COR-L47 (cell line): ENCODE measurements at places on chromosomes 5 and 9.

DNA sequence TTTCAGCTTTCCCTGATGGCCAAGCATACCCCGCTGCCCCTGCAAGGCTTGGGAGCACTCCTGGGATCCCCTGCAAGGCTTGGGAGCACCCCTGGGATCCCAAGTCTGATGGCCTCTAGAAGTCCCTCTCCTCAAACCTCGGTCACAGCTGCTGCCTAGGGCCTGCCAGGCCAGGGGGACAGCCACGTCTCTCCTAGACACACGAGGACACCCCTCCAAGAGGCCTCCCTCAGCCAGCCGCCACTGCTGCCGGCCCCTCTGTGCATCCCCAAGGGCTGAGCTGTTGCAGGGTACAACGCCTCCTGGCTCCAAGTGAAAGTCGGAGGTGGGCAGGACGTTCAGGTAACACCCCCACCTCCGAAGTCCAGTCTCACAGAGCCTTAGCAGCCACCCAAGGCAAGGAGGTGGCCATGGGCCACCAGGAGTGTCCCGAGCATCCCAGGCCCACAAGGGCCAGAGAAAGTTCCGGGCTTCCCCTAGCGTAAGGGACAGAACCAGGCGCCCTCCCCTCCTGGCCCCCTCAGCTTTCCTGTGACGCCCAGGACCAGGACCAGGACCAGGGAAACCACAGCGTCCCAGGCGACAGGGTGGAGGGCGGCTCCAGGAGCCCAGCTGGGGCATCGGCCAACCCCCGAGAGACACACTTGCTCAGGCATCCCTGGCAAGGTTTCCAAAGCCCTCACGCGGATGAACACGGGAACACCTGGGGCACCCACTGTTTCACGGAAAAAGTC, 17.3 kb upstream of the SLC12A7 start:
- no peak for DNase-seq

DNA sequence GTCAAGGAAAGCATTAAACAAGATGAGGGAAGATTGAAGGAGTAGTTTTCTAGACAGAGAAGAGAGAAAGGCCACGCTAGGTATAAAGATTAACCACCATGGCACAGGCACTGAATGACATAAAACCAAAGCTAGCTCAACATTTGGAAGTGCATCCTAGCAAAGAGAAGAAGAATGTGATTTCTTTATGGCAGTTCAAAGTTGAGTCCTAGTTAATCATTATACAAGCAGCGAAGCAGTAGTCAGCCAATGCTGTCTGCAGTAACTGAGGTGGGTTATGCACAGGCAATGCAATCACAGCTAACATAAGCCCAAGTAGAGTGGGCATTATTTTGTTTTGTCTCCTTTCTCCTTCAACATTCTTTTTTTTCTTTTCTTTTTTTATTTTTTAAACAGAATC, 24.0 kb upstream of the ANKRD31 start:
- DNase-seq, result no peak

DNA sequence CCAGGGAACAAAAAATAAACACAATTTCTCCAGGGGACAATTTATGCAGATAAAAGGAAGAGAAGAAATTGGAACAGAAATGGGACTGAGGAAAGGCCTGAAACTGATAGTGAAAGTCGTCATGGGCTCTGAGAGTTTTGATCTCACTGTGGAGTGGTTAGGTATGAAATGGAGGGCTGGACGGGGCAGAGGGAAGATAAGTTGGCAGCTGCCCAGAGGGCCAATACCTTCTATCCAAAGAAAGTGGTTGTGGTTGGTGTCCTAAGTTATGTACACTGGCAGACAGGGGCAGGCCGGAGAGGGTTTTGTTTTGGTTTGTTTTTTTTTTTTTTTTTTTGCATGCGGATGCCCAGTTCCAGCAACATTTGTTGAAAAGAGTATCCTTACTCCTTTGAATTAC, 46.1 kb downstream of the ZNF618 start:
- DNase-seq, result no peak

GRCh38 chr9:357560-357959, 142.9 kb downstream of the DOCK8 start:
- DNase-seq, result no peak

DNA sequence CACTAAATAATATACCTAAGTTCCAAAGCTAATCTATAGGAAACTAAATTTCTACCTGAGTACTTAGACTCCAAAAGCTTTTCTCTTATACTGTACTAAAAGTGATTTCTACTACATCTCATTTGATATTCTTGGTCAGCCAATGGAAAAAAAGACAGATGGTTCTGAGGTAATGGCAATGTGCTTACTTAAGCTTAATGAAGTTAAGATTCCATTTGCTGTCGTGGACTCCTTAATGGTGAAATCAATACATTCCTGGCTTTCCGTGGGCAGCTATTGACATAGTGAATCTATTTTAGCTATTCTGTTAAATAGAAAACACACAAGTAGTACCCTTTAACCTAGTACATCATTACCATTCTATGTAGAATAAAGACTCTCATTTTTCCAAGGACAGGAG, 1825.6 kb upstream of the CDH9 start:
- DNase-seq, result no peak

DNA sequence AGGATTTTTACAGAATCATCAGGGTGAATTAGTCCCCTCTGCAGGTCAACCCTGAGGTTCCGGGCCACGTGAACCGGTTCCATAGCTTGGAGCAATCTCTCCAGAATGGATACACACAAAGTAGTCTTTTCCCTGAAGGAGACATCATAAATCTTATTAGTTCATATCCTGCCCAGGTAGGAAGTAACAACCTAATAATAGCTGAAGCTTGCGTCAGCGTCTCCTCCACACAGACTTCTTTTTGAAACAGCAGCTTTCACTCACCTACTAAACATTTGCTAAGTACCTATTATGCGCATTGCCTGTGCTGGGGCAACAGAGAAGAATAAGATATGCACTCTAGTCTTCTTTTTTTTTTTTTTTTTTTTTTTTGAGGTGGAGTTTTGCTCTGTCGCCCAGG, 9.4 kb downstream of the PSMD5 start:
- DNase-seq, result no peak

GRCh38 chr5:76689321-76690036, 26.4 kb upstream of the F2R start:
- DNase-seq, result no peak

- DNase-seq, result no peak
Measured at GRCh38 chr5:144191998-144192397, 21.3 kb downstream of the KCTD16 start.

GRCh38 chr5:94893412-94894135, 275.1 kb downstream of the SLF1 start:
- peak; percentile 31 for DNase-seq

DNA sequence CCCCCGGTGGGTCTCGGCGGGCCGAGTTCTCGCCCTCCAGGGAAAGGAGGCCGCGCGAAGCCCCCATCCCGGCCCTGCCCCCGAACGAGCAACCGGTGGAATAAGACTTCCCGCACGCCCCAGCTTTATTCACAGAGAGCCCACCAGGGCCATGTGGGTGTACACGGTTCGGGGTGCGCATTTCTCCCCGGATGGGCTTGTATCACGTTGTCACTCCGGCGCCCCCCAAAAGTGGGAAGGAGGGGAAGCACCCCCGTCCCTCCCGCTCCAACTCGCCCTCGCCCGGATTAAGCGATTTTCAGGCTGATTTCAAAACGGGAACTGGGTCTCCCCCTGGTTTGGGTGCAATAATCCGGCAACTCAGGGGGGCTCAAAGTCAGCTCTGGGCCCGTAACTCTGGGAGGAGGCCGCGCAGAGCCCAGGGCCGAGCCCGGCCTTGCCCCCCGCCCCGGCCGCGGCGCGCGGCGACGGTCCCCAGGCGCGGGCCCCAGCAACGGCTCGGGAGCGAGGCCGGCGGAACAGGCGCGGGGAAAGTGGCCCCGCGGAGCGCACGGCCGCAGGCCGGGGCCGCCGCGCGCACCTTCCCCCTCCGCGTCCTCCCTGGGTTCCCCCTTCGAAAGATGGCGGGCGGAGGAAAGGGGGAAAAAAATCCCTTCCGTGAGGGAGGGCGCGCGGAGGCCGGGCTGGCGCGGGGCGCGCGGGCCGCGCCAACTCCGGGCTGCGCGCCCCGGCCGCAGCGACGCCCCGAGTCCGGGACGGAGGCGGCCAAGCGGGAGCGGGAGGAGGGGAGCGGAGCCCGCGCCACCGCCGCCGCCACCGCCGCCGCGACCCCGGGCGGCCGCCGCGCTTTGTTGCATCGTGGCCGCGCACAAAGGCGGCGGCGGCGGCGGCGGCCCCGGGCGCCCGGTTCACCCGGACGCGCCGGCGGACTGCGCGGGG, 644 bp downstream of the BRD3 start:
- no peak for DNase-seq

DNA sequence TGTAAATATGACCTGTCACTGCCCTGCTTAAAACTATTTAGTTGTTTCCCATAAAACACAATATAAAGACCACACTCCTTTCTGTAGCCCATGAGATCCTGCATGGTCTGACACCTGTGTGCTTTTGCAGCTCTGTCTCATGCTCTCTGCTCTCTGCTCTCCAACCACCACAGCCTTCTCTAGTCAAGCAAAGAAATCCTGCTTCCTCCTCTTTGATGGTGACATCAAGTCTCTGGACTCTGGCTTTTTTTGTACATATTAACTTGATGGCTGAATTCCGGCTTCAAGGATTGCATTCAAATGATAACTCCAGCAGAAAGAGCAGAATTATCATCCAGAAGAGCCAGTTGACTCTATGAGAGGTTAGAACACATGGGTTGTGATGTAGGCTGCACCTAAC, 58.2 kb downstream of the CHSY3 start:
- no peak for DNase-seq

GRCh38 chr5:107474716-107475489, 195.8 kb downstream of the EFNA5 start:
- DNase-seq, result no peak

DNA sequence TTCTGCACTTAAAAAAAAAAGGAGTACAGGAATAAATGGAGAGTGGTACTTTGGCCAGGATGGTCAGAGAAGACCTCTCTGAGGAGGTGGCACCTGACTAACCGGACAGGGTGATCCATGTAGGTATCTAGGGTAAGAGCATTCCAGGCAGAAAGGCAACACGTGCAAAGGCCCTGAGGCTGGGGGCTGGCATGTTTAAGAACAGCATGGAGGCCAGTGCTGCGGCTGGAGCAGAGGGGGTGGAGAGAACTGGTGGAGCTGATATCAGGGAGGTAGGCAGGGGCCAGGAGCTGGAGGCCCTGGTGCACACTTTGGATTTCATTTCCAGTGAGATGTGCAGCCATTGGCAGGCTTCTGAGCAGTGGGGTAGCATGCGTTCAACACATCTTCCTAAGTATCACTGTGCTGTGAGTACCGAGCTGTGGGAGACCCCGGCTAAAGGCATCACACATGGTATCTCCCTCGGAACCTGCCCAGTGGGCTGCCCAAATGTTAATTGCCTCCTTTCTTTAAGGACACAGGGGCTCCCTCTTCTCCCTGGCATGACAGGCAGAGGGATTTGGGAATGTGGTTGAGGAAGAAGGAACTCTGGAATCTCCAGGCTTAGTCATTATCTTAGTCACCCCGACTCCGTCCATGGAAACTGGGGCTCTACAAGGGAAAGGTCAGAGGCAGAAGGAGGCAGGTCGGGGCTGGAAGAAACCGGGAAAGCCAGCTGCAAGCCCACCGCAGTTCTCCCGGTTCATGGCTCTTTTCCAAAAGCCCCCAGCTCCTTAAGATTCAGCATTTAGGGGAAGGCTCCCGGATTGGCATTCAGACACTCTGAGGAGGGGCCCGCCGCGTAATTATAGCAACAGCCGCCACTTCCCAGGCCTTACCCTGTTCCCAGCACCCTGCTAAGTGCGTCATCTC, 18.6 kb downstream of the SLC6A7 start:
- DNase-seq, result no peak

- DNase-seq, result no peak
Measured at GRCh38 chr5:151600069-151600665, 9.0 kb upstream of the FAT2 start.

GRCh38 chr5:13179407-13180087, 764.9 kb downstream of the DNAH5 start:
- DNase-seq, result no peak

GRCh38 chr5:7882926-7883325, 14.0 kb downstream of the MTRR start:
- no peak for DNase-seq

GRCh38 chr5:16963821-16964220, 27.7 kb upstream of the MYO10 start:
- DNase-seq, result no peak

DNA sequence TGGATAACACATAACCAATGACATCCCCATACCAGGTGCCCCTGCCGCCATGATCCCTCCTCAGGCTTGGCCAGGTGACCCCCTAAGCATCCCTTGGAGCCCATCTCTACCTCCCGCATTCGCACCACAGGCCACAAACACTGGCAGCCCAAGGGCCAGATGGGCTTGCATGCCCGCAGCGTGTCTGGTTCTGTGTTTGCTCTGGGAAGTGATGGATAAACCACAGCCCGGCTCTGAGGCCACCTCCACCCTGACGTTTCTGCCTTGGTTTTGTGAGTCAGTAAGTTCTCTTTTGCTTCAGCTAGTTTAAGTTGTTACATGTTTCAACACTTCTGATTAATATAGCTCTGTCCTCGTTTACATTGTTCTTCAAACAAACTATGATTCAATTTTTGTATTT, 172.4 kb upstream of the PHYKPL start:
- DNase-seq, result no peak

GRCh38 chr9:27204578-27204977, 92.4 kb downstream of the EQTN start:
- DNase-seq, result no peak

DNA sequence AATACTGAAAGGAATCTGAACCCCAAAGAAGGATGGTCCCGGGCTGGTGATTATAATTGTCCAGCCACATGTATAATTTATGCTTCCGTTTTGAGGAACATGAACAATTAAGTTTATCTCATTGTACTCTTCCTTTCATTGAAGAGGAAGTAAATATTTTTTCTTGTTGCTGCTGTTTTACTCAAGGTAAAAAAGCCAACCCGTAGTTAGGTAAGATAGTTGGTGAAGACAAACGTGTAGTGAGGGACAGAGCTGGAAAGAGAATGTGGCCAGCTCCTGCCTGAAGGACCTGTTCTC, 5.1 kb downstream of the RCL1 start:
- no peak for DNase-seq

DNA sequence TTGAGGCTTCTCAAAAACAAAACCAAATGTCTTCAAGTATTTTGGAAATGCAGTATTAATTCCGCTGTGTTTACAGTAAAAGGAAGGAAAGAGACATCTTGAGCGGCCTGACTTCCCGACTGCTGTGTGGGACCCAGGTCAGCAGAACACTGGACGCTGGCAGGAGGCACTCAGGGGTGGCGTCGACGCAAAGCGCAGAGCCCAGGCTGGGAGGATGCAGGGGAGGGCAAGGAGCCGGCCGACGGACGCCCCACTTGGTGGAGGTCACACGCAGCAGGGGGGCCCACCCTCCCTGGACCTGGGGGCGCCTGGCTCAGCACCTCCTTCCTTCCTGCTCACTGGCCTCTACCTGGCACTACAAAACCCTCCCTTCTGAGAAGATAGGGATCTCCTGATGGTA, 19.7 kb downstream of the SLC12A7 start:
- DNase-seq, result no peak

GRCh38 chr5:126129431-126129830, 293.8 kb upstream of the GRAMD2B start:
- no peak for DNase-seq

- DNase-seq, result no peak
Measured at GRCh38 chr9:126395439-126396212, 69.0 kb downstream of the MVB12B start.

GRCh38 chr9:135641745-135642144, 2.4 kb upstream of the GLT6D1 start:
- no peak for DNase-seq

- no peak for DNase-seq
Measured at GRCh38 chr5:157956271-157956885, 97.4 kb upstream of the CLINT1 start.

- no peak for DNase-seq
Measured at GRCh38 chr5:15502208-15502607, 2.2 kb downstream of the FBXL7 start.
